Esophagus mucosa (tissue), 1 donor: ENCODE measurements at places on chromosomes 3 and 15. TPM values are rescaled to one million over a fixed set of nuclear protein-coding genes. Genes with fewer than 3 reads are reported as not detected.
A peak's percentile ranks its signal among the peaks of the same experiment; 100 is the strongest.

DNA sequence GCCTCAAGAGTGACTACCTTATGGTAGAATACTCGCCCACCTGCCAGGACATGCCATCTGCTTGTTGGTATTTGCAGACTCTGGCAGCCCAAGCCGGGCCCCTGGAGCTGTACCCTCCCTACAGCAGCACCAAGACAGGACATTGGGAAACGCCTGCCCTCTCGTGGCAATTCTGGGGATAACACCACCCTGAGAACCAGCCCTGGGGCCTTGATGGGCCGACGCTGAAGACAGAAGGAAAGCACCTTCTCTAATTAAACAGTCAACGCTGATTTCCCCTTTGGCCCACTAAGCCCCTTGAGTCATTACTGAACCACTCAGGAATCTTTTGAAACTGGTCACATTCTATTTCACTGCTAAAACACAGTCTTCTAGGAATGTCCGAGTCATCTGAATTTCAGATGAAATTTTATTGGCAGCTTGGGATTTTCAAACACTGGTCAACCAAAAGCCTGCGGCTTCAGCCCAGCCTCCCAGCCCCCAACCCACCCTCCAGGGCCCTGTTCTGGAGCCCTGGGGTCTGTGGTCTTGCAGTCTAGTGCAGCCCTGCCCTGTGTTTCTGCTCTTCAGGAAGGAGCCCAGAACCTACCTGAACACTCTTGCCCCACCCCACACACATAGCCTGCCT lies 91.3 kb downstream of the TMEM266 start:
- ATAC-seq, result peak; percentile 81

DNA sequence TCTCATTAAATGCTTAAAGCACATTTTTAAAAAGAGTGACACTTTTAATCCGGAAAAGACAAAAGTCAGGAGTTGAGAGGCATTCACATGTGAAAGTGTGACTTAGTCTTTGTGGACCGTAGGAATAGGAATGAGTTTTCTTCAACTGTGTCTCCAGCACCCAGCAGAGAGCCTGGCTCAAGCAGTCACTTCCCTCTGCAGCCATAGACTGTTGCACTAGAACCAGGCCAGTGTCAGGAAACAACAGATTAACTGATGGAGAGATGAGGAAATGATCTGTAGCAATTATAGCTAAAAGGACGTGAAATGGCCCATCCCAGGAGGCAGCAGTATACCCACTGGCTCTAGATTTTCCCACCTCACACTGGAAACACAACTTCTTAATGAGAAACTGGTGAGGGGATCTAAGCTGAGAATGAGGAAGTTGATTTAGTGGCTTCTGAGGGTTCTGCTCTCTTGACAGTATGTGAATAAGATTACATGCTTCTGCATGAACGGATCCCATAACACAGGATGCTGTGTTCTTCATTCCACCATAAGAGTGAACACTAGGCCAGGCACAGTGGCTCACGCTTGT lies 19.8 kb downstream of the CFAP92 start:
- no peak for ATAC-seq

- no peak for ATAC-seq
Measured at GRCh38 chr3:121228971-121229370, 316.8 kb downstream of the POLQ start.

- no peak for ATAC-seq
Measured at GRCh38 chr3:172892158-172892557, 141.6 kb downstream of the ECT2 start.

FXR1 gene
- total RNA-seq, result 54.0 TPM
